ENCODE measurements at places on chromosomes 16 and 17. TPM values are rescaled to one million over a fixed set of nuclear protein-coding genes. Genes with fewer than 3 reads are reported as not detected.
A peak's percentile ranks its signal among the peaks of the same experiment; 100 is the strongest.

DNA sequence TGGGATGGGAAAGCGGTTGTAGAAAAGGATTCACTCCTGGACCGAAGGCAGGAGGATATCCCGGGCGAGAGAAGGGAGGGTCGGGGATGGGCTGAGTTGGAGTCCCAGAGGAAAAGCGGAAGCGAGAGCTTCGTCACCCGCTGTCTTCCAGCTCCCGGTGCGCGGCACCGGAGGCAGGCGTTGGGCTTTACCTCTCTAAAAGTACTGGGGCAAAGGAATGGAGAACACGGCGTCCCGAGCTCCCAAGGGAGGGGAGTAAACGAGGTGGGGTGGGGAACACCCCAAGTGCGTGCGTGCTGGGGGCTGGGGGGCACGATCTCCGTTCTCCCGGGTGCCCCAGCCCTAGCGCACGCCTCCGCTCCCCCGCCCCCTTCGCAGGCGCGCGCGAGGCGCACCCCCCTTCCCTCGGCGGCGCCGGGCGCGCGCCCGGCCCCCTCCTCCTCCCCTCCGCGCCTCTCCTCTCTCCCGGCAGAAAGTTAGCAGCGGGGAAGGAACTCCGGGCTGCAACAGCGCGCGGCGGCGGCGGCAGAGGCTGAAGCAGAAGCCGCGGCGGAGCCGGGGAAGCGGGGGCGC is at the start of gene HS3ST4:
Gene HS3ST4, plus strand, starts transcription at position 441 of the 573 bp plus-strand sequence.
- peak within 1 kb of the TSS; percentile 83 for H3K4me3 ChIP-seq
- DNase-seq, result peak; percentile 69
- peaks cover 13% of the 10 kb centered on the region for H3K27me3 ChIP-seq
- H3K27ac ChIP-seq, result no peak within 1 kb of the TSS

DNA sequence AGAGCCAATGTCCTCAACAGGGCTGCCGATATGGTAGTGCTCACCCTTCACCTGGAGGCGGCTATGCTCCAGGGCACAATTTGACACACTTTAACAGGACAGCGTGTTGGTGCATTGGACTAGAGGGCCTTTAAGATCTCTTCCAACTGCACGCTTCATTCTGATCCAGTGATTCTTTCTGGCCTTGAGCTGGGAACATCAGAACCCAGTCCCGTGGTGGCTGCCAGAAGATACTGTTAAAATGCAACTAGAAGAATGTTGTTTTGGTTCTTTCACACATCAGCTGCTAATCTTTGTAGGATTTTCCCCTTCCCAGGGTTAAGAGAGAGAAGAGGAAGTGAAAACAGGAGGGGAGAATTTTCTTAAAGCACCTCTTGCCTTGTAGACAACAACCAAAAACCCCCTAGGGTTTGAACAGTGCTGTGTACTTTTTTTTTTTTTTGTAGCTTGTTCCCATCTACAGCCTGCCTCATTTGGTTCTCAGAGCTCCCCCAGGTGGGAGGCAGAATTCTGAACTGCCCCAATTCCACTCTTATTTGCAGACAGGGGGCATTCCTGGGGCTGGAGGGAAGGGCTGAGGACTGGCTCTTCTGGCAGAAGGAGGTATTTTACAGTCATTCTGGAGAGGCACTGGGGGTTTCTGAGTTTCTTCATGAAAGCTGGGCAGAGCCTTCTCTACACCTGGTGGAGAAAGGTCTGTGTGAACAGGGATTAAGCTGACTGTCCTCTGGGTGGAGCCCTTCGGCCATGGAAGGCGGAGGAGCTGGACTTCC is 32.4 kb downstream of the SMARCE1 start:
- no peak overlapping the region for H3K4me3 ChIP-seq
- no peak overlapping the region for H3K27ac ChIP-seq
- no peaks in the 10 kb centered on the region for H3K4me1 ChIP-seq
- H3K36me3 ChIP-seq, result no peaks in the 10 kb centered on the region
- DNase-seq, result peak; percentile 90

DNA sequence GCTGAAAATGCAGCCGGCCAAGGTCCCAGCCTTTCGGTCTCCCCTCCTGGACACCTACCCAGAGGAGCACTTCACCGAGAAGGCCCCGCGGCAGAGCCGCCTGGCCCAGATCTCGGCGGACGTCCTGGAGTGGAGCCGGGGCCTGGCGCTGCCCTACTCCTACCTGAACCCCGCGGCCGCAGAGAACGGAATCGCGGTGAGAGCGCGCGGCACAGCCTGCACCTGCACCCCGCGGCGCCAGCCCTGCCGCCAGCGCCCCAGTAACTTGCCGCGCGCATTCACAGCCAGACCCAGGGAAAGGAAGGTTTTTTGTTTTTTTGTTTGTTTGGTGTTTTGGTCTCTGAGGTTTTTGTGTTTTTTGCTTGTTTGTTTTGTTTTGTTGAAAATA is 15.2 kb downstream of the ALOX12B start:
- no peak for DNase-seq
- H3K4me1 ChIP-seq, result no peaks in the 10 kb centered on the region
- H3K27me3 ChIP-seq, result peaks cover 45% of the 10 kb centered on the region
- H3K36me3 ChIP-seq, result peaks cover 2% of the 10 kb centered on the region
- peak overlapping the region; percentile 54 for H3K4me3 ChIP-seq
- no peak overlapping the region for H3K27ac ChIP-seq

BCAR1 gene
- 97.1 TPM for total RNA-seq

TBC1D3G gene
- total RNA-seq, result not detected
